Left renal pelvis (tissue), 4 donors: ENCODE measurements at places on chromosomes 12 and 14. TPM values are rescaled to one million over a fixed set of nuclear protein-coding genes. Genes with fewer than 3 reads are reported as not detected.

DNA sequence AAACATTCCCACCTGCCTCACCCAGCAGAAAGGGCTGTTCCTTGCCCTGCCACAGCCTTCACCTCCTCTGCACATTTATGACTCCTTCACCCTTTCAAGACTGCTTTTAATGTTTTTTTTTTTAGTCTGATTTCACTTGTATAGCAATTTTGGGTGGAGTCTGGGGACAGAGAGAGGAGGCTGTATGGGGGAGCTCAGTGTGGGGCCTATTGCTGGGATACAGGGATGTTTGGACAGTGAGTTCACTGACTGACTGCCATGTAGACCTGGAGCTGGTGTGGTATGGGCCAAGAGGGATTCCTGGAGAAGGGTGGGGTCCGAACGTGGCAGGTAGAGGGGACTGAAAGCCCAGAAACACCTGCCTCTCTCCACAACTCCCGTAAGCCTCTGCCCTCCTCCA is 1.9 kb upstream of the KRT85 start:
- DNase-seq, result no peak

GRCh38 chr14:21723431-21724045 is 49.9 kb upstream of the OR4E1 start:
- DNase-seq, result no peak

DNA sequence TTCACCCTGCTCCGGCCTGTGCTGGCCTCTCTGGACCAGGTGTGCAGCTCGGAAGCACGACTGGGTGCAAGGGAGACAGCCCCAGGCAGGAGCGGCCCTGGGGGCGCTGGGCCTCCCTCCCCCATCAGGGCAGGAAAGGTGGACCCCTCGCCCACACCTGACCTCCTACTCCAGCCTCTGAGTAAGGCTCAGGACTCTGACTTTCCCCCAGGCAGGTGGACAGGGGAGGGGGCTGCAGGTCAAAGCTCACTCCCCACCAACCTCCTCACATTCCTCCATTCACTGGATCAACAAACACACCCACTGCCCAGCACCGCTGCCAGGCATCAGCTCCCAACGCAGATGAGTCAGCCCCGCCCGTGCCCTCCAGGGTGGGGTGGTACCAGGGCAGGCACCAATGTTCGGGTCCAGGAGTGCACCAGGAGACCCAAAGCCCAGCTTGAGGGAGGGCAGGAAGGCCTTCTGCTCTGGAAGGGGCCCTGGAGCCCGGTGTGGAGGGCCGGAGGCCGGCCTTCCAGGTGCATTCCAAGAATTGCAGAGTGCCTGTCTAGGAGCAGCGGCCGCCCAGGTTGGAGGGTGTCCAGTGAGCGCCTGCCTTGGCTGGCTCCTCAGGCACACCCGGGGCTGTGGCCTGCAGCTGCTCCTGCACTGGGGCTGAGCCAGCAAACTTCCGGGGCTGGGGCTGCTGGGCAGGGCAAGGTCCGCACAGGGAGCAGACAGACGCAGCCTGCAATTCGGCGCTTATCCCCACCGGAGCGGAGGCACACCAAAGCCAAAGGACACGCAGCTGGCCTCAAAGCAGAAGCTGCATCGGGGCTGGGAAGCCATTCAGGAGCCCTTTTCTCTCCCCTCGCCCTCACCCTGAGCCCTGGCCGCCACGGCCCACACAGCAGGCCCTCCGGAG is 1.6 kb upstream of the INF2 start:
- DNase-seq, result no peak

DNA sequence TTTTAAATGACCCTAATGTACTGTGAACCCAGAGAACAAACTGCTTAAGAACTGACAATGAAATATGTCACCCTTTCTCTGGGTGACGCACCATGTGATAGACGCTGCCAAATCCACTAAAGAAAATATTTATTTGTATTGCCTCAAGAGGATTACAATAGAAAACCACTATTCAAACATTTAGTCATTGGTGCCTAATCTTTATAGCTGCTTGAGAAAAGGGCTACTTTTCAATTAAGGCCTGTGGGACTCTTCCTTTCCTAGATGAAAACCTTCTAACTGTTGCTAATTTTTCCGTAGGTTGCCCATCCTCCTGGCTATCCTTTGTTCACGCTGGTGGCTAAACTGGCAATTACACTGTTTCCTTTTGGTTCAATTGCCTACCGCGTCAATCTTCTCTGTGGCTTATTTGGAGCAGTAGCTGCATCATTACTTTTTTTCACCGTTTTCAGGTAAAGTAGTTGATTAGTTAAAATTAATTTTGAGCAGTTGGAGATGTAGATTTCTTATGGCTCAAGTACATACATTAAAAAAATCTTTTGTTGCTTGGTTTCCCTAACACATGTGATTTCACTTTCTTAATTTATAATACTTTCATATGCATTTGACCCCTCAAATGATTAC is 6.0 kb downstream of the TMEM260 start:
- no peak for DNase-seq

DNA sequence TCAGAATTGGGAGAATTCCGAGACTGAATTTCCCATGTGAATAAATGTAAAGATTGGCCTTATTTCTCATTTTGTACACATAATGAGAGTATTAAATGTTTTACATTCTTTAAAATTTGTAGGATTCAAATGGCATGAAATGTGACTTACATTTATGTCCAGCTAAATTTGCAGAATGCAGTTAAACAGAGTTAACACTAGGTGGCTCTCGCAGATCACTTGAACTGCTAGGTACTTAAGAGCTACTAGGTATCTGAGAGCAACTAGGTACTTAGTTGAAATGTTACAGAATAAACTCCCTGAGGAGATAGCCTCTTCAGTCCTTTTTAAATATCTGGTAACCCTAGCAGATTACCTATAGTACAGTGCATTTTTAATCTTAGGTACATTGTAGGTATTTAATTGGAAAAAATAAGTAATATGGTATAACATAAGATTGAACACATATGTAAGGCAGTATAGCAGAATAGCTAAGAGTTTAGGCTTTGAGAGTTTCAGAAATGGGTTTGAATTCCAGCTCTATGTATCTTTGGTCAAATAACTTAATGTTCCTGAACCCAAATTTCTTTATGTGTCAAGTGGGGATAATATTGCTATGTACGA is 73.8 kb downstream of the KIAA0586 start:
- no peak for DNase-seq

- no peak for DNase-seq
Measured at GRCh38 chr12:130401703-130402102, 64.0 kb downstream of the PIWIL1 start.

DNA sequence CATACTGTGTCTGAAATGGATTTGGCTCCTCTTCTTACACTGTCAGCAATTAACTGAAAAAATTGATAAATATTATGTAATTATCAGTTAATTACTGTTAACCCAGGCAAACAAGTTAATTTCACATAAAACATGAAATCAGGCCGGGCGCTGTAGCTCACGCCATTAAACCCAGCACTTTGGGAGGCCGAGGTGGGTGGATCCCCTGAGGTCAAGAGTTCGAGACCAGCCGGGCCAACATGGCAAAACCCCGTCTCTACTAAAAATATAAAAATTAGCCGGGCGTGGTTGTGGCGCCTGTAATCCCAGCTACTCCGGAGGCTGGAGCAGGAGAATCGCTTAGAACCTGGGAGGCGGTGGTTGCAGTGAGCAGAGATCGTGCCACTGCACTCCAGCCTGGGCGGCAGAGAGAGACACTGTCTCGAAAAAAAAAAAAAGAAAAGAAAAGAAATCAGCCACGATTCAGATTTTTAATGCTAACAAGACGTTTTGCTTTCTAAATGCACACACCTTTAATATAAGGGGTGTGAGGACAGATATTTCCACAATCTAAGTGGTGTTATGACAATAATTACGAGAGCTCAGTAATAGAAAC is 473 bp upstream of the TMEM19 start:
- no peak for DNase-seq

DNA sequence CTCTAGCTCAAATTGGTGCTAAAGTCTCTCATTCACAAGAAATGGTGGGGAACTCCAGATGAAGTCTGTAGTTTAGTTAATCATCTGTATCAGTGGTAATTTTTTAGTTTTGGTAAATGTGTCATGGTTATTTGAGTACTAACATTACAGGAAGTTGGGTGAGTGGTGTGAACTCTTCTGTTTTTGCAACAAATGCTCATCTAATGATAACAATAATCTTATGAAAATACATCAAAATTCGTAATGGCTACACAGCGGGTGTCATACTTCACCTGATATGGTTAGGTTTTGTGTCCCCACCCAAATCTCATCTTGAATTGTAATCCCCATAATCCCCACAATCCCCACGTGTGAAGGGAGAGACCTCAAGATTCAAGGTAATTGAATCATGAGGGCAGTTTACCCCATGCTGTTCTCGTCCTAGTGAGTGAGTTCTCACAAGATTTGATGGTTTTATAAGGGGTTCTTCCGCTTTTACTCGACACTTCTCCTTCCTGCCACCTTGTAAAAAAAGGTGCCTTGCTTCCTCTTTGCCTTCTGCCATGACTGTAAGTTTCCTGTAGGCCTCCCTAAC is 209.3 kb upstream of the FOXN3 start:
- no peak for DNase-seq

- DNase-seq, result no peak
Measured at GRCh38 chr14:52063052-52063462, 5.8 kb downstream of the NID2 start.

DNA sequence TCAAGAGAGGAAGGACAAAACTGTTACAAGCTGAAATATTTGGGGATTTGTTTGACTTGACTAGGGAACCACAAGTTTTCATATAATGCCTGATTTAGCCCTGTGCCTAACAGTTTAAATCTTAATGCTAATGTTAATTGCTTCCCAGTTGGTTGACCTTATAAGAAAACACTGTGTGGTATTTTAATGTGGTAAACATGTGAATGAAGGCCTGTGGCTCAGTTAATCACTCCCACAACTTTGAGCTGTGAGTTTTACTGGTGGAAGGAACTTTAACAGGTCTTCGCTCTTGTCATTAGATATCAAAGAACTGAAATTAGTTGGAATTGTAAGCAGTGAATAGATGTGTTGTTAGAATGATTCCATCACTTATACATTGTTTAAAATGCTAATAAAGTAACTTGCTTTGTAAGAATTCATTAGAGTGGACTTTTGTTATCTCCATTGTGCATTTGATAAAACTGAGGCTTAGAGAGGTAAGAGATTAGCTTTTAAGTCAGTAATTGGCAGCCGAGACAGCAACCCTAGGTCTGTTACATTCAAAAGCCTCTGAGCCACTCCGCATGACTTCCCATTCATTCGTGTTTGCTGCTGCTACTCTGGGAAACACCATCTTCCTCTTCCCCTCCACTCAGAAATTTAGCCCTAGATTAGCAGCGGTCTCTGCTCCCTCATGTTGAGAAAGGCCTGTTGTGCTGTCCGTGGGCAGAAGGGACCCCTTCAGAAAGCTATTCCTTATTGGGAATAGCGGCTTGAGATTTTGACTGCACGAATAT is 1.0 kb upstream of the TBK1 start:
- DNase-seq, result no peak

GRCh38 chr12:109715310-109716091 is 1.9 kb downstream of the FAM222A start:
- no peak for DNase-seq

DNA sequence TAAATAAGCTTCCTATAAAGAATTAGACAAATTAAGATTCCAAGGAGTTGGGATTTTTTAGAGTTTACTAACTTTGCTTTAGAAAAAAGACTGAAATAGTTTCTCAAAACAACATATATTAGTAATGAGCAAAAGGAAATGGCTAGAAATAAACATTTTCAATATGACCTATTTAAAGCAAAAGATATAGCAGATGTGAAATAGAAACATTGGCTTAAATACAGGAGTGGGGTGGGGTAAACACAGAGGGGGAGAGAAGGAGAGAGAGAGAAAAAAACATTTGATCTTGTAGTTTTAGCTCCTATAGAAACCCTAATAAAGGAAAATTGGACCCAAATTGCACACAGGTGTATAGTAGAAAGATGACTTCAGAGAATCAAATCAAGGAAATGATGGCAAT is 794.5 kb downstream of the MED13L start:
- DNase-seq, result no peak

GRCh38 chr12:15931590-15932053 is 20.5 kb downstream of the DERA start:
- DNase-seq, result no peak

DNA sequence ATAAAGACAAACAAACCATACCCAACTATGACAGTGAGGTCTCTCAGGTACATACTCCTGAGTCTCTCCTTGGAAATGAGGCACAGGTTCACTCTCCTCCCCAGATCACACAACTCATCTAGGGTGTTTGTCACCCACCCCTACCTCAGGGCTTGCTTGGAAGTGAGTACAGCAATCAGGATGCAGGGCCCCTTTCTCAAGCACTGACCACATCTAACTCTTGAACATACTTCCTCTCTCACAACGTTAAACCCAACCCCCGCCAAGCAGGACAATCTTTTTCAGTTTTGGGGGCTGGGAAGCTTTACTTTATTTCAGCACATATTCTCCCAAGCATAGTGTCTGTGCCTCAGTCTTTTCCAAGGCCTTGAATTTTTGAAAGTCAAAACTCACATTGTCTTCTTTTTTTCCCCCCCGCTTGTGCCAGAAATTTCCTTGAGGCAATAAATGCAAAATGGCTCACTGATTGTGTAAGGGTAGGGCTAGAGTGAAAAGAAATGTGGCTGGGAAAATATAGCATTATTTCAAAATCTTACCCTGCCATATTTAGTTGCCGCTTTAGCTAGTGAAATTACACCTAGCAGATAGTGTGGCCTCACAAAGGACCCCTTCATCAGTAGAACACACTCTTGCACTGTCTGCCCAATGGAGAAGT is 2.4 kb upstream of the GPR65 start:
- no peak for DNase-seq

DNA sequence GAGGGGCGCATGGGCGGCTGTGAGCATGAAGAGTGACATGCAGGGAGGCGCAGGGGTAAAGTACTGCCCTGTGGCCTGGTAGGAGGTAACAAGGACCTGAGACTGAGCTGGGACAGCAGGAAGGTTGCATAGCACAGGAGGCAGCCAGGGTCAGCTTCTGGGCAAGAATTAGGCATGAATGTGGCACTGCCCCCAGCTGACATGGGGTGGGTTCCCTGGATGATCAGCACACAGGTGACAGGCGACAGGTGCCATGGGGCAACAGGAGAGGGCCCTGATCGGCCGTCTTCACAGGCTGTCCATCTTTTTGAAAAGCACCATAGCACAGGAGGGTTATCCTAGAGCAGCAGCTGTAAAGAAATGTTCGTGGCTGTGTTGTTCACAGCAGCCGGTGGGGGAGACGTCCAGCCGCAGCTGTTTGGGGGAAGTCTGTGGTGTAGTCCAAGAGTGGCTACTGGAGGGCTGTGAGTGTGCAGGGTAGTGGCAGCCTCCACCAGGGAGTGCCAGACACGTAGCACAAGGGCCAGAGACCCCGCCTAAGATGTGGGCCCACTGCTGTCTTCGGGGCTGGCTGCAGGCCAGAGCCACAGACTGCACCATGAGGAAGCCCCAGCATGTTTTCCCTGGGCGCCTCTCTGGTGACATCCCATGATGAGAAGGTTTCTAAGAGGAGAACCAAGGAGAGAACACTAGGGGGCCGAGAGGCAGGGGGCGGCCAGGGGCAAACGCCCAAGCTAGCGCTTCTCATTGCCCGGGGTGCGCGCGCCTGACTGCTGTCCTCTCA is 8.4 kb downstream of the CLBA1 start:
- no peak for DNase-seq

Gene SLC38A2
- polyA plus RNA-seq, result 234 TPM

Gene CCDC88C
- 33.6 TPM for polyA plus RNA-seq

Gene ARHGEF25
- polyA plus RNA-seq, result 101 TPM

Gene SLC41A2
- polyA plus RNA-seq, result 4.3 TPM

Gene BHLHE41
- polyA plus RNA-seq, result 1.5 TPM
